ENCODE measurements at places on chromosomes 16 and 17.
A peak's percentile ranks its signal among the peaks of the same experiment; 100 is the strongest.

GRCh38 chr16:31130336-31130891 lies 5.1 kb downstream of the PRSS8 start:
- no peak for DNase-seq

GRCh38 chr17:65985571-65985970 lies 206.4 kb downstream of the CEP112 start:
- DNase-seq: no peak

- no peak for DNase-seq
Observed at GRCh38 chr16:81715358-81716196, 63.5 kb upstream of the PLCG2 start.

- peak; percentile 28 for DNase-seq
Observed at GRCh38 chr17:66165537-66166123, 26.3 kb downstream of the CEP112 start.

DNA sequence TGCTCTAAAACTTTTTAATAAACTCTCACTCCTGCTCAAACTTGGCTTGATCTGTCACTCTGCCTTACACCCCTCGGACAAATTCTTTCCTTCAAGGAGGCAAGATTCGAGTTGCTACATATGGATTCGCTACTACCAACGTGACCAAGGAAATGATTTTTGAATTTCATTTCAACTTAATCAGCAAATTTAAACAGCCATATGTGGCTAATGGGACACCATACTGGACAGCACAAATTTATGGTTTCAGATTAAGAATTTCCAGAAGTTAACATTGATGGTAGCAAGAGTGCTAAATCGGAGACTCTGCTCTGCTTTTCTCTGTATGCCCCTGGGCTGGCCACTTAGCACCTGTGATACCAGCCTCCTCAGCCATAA lies 318.2 kb upstream of the PSMD7 start:
- DNase-seq: no peak

GRCh38 chr16:489606-490005 lies 37.9 kb upstream of the CAPN15 start:
- no peak for DNase-seq

DNA sequence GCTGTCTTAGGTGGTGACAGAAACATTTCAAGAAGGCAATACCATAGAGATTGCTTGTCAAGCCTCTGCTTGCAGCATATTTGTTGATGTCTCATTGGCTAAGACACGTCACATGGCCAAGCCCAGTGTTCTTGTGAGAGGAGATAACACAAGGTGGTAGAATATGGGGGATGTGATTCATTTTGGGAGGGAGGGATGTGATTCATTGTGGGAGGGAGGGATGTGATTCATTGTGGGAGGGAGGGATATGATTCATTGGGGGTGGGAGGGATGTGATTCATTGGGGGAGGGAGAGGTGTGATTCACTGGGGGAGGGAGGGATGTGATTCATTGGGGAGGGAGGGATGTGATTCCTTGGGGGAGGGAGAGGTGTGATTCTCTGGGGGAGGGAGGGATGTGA lies 470.5 kb upstream of the SALL1 start:
- DNase-seq: no peak

DNA sequence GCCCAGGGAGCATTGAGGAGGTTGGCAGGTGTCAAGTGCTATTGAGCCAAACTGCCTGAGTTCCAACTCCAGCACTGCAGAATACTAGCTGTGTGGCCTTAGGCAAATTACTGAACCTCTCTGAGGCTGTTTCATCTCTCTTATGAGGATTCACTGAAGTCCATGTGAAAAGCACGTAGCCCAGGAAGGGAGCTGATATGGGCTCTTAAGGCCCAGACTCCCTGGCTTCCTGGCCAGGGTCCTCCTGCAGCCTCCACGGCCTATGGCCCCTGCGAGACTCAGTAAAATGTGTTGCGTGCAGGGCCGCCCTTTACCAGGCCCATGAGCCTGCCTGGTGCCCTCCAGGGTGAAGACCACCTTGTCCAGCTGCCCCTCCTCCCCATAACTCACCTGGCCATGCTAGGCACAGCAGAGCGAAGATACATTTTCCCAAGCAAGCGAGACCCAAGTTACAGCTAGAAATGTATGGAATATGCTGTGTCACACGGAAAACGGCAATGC lies 133.7 kb upstream of the TNRC6C start:
- no peak for DNase-seq

DNA sequence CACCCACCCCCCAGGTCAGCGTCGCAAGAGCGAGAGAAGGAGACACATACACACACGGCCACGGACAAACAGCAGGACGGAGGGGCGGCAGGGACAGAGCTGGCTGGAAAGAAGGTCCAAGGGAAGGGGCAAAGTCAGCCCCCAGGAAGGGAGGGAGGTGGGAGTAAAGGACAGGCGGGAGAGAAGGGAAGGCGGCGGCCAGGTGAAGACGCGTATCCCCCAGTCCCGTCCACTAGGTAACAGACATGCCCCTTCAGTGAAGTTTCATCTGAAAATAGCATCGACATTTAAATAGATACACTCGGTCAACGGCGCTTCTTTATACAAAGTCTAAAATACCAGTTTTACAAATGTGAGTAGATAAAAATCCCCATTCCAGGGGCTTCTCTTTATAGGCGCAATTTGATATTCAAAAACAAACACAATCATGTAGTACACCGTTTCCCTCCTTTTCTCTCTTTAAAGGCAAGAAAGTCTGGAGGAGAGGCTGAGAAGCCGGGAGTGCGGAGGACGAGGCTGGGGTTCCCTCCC lies 4.5 kb downstream of the CBX8 start:
- peak; percentile 35 for DNase-seq

- DNase-seq: peak; percentile 80
Observed at GRCh38 chr16:85557971-85558657, 55.0 kb upstream of the GSE1 start.

- DNase-seq: peak; percentile 77
Observed at GRCh38 chr16:22188595-22189442, 17.3 kb upstream of the EEF2K start.

DNA sequence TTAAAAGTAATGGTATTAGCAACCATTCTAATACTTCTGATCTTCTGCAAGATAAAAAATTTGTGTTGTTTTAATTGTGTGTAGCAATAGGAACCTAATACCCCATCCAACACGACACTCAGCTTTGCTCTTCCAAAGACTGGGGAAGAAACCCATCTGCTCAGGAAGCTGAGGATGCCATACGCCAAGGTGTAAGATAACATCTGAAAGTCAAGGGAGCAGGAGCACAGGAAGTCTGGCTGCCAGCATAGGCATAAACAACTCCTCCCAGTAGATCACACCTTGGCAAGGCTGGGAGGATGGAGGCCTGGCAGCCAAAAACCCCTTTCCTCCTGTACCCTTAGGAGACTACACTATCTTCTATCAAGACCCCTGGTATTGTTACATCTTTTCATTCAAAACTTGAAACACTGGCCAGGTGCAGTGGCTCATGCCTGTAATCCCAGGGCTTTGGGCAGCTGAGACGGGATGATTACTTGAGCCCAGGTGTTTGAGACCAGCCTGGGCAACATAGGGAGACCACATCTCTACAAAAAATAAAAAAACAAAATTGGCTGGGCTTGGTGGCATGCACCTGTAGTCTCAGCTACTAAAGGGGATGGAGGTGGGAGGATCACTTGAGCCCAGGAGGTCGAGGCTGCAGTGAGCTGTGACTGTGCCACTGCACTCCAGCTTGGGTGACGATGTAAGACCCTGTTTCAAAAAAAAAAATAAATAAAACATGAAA lies 5.7 kb upstream of the SPHK1 start:
- no peak for DNase-seq

DNA sequence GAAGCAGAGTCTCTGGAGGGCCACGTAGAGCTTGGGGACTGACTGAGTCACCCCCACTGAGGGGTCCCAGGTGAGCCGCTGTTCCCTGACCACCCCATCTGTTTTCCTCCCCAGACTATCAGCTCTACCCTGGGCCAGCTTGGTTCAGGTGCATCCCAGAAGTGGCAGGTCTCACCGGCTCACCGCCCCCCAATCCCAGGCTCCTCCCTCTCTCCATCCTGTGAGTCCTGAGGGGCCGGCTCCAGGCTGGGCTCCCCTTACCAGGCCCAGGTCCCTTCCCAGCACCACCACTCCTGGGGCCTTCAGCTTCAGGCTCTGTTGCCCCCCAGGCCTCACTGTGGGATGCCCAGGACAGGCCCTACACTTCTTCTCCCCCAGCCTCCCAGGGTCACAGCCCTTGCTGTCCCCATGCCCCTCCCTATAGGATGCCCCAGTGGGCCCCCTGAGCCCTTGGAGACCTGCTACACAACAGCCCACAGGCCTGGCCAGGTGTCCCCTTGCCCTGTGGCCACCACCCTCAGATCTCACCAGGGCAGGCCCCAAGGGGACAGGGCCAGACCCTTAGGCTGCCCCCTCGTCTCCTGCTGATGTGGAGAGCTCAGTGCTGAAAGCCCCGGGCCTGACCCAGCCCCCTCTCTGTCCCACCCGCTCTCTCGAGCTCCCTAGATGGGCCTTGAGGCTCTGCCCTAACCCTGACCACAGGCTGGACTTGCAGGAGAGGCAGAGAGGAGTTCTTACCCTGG lies 40.4 kb downstream of the TNFRSF13B start:
- DNase-seq: no peak

GRCh38 chr16:12256921-12257320 lies 280.4 kb downstream of the SNX29 start:
- no peak for DNase-seq

- no peak for DNase-seq
Observed at GRCh38 chr16:82792693-82793092, 165.9 kb downstream of the CDH13 start.

- DNase-seq: no peak
Observed at GRCh38 chr16:14298374-14299122, 227.4 kb downstream of the MRTFB start.

DNA sequence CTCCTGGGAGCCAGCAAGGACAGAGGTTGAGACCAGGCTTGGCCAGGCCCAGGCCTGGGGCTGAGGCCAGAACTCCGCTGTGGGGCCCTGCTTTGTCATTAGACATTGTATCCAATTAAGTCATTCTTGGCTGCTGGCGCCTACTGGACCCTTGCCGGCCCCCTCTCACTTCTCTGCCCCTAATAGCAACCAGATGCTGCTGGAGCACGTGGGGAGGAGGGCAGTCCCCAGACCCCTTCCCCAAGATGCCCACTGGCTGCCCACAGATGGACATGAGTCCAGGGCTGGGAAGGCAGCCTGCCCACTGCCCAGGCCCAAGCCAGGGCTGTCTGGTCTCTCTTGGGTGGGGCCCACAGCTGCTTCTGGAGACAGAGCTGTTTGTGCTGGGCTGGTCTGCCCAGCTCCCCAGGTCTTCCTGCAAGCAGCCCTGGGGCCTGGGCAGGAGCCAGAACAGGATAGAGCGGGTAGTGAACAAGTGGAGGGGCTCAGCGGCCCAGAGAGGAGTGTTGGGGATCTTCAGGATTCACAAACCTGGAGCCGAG lies 7.8 kb downstream of the PLXDC1 start:
- DNase-seq: no peak

DNA sequence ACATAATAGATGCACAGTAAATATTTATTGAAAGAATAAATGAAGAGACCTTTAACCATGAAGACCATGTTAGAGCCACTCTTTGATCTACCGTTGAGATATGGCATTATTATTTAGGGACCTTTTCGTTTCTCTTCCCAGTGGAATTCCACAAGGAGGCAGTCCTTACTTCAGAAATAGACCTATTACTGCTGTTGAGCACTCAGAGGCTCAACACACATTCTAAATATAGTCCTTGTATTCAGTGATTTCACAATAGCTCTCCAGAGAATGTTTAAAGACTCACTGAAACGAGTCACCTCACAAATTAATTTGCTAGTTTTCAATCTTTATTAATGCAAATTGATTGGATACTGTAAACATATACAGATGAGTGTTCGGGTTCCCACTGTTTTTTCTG lies 603.8 kb downstream of the CDH8 start:
- no peak for DNase-seq

GRCh38 chr16:81403601-81404391 lies 40.8 kb upstream of the CMIP start:
- peak; percentile 78 for DNase-seq

DNA sequence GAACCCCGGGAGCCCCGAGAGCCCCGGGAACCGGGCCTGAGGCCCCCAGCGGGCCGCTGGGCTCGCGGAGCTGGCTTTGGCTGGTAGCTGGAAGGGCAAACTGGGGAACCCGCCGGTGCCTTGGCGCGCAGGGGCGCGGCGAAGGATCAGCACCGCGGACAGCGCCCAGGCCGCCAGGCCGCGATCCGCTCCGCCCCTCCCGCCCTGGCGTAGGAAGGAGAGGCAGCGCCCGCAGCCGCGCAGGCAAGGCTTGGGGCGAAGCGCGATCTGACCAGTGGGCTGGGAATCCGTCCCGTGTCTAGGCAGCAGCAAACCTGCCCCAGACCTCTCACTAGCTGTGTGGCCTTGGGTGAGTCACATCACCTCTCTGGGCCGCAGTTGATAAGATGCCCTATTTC lies 331 bp upstream of the CCDC92B start:
- peak; percentile 53 for DNase-seq

GRCh38 chr17:18280249-18280648 lies 19.8 kb downstream of the MIEF2 start:
- DNase-seq: no peak

DNA sequence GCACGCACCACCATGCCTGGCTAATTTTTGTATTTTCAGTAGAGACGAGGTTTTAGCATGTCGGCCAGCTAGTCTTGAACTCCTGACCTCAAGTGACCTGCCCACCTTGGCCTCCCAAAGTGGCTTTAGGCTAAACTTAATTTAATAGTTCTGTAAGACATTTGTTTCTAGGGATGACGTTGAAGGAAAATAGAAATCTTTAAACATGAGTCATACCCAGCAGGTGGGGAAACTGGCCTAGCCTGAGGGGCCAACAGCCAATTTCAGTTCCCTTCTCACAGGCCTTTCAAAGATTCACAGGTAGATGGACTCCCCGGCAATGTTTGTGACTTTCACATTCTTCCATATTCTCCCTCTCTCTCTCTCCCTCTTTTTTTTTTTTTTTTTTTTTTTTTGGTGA lies 18.1 kb upstream of the ITPRIPL2 start:
- DNase-seq: no peak

DNA sequence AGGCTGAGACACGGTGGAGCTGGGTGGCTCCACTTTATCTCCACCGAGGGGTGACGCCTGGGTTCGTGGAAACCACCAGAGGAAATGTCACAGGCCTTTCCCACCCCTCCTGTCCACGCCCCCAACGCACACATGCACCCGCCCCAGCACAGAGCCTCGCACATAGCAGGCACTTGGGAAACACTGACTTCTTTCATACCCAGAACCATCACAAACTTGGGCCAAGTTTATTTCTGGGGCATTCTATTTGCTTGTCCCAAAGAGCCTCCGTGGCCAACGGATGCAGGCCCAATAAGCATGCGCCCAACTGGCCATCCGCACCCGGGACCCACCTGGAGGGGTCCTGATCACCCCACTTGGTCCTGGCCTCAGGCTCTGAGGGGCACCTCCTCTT lies 3.3 kb downstream of the BCAR1 start:
- no peak for DNase-seq

DNA sequence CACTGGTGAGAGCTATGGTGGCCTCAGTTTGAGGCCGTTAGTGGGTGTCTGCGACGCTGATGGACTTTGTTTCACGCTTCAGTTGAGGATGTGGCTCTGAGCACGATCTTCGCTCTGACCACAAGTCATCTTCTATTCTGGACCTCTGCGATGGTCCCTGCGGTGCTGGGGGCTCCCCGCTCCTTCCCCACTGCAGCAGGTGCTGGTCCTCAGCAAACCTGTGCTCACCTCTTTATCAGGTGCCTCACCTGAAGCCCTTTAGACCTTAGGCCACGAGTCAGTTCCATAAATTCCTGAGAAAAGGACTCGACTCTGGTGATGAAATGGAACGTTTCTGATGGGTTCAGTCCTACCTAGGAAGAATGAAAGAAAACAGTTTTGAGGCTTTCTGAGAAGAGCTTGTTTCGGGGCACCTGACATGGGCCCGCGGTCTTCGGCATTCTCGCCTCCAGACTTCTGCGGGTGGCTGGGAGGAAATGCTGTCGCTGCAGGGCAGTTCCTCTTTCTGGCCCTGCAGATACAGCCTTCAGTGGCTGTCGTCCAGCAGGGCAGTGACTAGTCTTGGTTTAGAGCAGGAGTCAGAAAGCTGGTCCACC lies 4.7 kb downstream of the KCTD5 start:
- DNase-seq: peak; percentile 68
